Vagina (tissue), 2 donors: ENCODE measurements at places on chromosomes 6 and 20.

DNA sequence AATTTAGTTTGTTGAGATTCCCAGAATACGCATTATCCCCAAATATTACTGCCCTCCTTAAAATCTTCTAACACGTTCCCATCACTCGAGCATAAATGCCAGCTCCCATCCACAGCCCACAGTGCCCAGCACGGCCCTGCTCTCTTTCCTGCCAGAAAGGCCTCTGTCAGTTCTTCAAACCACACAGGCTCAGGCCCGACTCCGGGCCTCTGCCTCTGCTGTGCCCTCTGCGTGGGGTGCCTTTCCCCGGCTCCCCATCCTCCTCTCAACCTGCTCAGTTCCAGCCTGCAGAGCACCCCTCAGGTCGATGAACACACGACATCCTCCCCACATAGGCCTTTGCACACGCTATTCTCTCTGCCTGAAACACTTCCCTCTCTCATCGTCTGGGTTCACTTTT is 12.8 kb downstream of the ULBP3 start:
- no peak for DNase-seq

- no peak for DNase-seq
These were observed 451.6 kb downstream of the ADGRB3 start for GRCh38 chr6:69086689-69087088.

DNA sequence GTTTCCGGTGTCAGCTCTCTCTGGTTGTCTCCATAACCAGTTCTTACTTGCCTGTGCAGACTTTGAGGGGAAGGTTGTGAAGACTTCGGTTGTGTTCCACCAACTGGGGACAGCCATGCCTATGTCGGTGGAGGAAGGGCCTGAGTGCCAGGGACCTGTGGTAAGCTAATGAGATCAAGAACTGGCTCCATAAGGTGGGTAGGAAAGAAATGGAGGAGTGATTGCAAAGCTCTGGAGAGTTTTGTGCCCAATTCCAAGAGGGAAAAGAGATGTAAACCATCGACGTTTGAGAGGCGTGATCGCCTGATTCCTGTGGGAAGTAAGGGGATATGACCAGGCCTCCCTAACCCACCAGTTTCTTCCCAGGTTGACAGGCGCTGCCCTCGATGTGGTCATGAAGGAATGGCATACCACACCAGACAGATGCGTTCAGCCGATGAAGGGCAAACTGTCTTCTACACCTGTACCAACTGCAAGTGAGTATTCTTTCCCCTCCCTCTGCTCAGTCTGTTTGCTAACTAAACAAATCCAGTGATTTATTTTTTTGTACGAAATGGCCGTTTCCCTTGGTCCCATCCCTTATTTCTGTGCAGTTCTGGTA is 893 bp downstream of the POLR1H start:
- no peak for DNase-seq

DNA sequence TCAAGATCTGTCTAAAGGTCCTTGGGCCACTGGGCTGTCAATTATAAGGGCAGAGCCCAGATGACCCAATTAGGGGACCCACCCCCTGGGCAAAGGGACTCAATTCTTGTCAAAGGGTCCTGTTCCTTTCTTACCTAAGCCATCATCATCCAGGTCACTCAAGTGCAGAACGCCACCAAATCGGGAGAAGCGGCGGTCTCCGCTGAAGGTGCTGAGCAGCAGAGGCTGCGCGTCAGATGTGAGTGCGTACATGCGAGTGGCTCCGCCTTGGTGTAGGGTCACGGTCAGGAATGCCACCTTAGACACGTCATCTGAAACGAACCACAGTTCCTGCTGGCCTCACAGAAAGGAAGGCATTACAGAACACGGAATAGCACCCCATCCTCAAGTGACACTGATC is 34.2 kb downstream of the MRS2 start:
- no peak for DNase-seq

- no peak for DNase-seq
These were observed 93.9 kb downstream of the DLGAP4 start for GRCh38 chr20:36399969-36400545.

GRCh38 chr6:38113825-38114576 is 294.5 kb downstream of the ZFAND3 start:
- DNase-seq, result no peak
